ENCODE measurements at places on chromosomes 2 and 18. TPM values are rescaled to one million over a fixed set of nuclear protein-coding genes. Genes with fewer than 3 reads are reported as not detected.

FAM117B gene
- 1.9 TPM for total RNA-seq

EPB41L3 gene
- total RNA-seq = 0.31 TPM

ZNF385B gene
- not detected for total RNA-seq

SLC9A4 gene
- total RNA-seq = not detected

GATA6 gene
- 2.6 TPM for total RNA-seq

BCL2 gene
- total RNA-seq = 0.57 TPM

C1QL2 gene
- 0.06 TPM for total RNA-seq

CABLES1 gene
- total RNA-seq = 12.7 TPM

SH3RF3 gene
- 0.40 TPM for total RNA-seq

CD28 gene
- total RNA-seq = not detected
